ENCODE measurements at places on chromosomes 2 and 18. TPM values are rescaled to one million over a fixed set of nuclear protein-coding genes. Genes with fewer than 3 reads are reported as not detected.

The MEP1B gene
- total RNA-seq = not detected

The TMEM17 gene
- total RNA-seq = 1.7 TPM

The DUSP19 gene
- 2.4 TPM for total RNA-seq

The GMCL1 gene
- total RNA-seq = 16.0 TPM

The FAM237A gene
- total RNA-seq = not detected

The ABCG8 gene
- total RNA-seq = not detected

The STK39 gene
- 16.3 TPM for total RNA-seq

The DAW1 gene
- total RNA-seq = 9.0 TPM

The SERPINB3 gene
- not detected for total RNA-seq

All from thoracic aorta endothelial cell (primary cell).